ENCODE measurements at places on chromosomes 6 and 20.

DNA sequence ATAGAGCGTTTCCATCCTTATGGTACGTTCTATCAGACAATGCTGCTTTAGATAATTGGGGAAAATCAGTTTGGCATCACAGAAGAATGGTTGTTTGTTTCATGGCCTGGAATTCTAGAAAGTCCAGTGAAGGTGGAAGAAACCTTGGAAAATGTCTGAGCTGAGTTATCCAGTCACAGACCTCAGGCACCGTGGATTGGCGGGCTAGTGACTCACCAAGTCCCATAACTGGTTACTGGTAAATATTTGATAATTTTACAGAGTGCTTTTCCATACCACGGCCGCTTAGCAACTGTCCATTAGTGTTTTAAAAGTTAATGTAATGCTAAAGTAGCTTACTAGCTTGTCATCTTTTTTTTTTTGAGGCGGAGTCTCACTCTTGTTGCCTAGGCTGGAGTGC is 99.4 kb downstream of the SLC35B3 start:
- no peak for DNase-seq

DNA sequence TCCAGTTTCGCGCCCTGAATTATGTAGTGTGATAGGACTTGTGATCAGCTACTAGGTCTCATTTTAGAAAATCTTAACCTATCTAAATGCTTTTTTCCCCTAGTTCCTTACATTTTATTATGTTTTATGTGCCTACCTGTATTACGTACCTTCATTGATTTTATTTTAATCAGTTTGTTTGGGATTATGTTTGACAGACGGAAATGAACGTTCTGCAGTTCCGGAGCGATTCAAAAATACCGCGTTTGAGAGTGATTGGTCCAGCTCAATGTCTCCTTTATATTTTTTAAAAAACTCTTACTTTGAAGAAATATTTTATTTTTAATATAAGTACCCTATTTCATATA is 114.3 kb upstream of the BTN3A2 start:
- DNase-seq, result no peak

DNA sequence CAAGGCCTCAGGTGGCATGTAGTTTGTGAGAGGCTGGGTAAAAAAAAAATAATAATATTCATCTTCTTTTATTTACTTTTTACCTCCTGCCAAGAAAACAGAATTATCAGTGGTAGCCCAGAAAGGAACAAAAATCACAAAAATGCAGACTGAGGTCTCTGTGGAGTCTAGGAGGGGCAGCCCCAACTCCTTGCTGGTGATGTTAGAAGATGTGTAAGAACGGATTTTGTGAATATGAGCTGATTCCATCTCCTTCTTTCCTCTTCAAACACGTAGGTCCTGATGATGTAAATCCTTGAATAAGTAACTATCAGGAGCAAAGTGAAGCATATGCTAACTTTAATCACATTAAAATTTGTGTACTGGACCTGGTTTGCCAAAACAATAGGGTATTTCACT is 226.8 kb downstream of the EYA4 start:
- no peak for DNase-seq

DNA sequence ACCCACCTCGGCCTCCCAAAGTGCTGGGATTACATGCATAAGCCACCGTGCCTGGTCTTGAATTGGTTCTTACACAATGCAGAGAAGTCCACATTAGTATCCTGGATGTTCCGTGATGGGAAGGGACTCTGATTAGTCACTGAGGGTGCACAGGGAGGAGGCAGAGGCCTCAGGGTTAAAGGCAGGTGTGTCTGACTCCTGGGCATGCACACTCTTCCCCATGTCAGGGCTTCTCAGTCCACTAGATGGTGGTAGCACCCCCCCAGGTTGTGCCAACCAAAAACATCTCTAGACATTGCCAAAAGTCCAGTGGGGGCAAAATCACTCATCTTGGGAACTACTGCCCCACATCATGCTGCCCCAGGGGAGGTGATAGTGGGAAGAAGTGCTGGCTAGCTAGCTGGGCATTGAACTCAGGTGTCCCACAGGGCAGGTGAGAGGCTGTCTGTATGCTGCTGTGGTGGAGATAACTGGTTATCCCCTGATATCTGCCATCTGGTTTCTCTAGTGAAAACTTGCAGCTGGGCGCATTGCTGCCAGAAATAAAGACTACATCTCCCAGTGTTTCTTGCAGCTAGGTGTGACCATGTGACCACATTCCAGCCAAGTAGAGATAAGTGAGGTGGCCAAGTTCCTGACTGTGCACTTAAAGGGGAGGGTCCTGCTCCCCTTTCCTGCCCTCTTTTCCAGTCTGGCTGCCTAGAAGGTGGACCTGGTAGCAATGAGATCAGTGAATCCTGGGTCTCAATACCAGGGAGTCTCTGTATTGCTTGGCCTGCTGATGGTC is 8.4 kb upstream of the NSFL1C start:
- DNase-seq, result no peak

DNA sequence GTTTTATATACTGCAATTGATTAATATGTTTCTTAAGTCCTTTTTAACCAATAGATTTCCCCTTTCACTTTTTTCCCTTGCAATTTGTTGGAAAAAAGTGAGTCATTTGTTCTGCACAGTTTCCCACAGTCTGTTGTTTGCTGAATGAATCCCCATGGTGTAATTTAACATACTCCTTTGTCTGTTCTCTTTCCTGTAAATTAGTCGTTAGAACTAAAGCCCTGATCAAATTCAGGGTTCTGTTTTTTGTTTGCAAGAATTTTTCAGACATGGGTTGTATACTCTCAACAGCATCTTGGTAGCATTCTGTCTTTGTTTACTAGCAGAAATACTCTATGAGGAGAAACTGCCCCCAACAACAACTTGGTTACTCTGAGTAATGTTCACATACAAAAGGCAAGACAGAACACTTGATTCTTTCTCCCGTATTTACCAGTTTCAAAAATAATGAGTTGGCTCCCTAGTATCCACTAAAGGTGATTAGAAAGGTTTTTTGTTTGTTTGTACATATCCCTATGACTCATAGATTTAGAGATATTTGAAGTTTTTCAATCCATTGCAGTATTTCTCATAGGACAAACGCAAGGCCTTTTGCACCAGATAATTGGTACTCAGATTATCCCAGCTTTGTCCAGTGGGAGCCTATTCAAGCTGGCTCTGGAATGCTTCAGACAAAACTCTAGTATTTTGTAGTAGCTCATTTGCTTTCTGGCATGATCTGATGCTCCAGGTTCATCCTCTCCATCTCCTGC is 16.5 kb downstream of the BLOC1S5 start:
- DNase-seq, result no peak

- no peak for DNase-seq
Observed at GRCh38 chr20:48286601-48287000, 501.3 kb upstream of the SULF2 start.

DNA sequence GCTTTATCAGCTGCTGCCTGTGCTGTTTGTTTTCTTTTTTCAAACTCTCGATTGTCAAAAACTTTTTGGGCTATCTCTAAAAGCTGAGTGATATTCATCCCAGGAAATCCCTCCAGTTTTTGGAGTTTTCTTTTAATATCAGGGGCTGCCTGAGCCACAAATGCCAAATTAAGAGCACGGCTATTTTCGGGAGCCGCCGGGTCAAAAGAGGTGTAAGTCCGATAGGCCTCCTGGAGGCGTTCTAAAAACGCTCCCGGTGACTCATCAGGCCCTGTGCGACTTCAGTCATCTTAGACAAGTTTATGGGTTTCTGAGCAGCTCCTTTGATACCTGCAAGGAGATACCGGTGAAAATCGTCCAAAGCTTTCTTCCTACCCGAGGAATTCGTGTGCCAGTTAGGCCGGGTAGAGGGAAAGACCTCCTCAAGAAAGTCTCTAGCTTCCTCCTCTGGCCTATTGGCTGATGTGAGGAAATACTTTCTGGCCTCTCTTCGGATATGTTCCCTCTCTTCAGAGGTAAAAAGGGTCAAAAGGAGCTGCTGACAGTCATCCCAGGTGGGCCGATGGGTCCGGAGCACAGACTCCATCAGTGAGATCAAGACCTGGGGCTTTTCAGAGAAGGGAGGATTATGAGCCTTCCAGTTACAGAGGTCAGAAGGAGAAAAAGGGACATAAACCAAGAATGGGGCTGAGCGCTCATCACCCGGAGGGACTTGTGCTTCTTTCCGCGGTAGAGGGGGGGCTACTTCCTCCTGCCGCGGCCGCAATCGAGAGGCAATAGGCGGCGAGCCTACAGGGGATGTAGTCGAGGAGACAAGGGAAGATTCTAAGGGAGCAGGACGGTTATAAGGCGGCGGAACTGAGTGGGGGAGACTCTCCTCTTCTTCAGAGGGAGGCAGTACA is 151.1 kb downstream of the TRIM27 start:
- DNase-seq, result no peak

DNA sequence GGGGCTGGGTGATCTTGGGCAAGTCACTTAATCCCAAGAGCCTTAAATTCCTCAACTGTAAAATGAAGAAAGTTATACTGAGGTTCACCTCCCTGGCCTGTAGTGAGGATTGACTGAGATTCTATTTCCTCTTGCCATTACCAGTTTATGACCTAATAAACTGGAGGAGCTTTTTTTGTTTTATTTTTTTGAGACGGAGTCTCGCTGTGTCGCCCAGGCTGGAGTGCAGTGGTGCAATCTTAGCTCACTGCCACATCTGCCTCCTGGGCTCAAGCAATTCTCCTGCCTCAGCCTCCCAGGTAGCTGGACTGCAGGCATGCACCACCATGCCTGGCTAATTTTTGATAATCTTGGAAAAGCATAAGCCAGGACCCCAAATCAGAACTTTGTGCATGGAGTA is 161.4 kb upstream of the SNX9 start:
- DNase-seq, result no peak

- DNase-seq, result no peak
Observed at GRCh38 chr20:962683-963082, 39.4 kb downstream of the RSPO4 start.

Measured in stimulated activated CD8-positive, alpha-beta memory T cell treated with anti-CD3 and anti-CD28 coated beads, Interleukin-12 subunit alpha, Interleukin-12 subunit beta, amount 100 ng/mL, for 1 hour (primary cell).